Glutamatergic neuron (in vitro differentiated cells): ENCODE measurements at places on chromosomes 16 and 17. TPM values are rescaled to one million over a fixed set of nuclear protein-coding genes. Genes with fewer than 3 reads are reported as not detected.

The LPO gene
- not detected for total RNA-seq

The MED13 gene
- total RNA-seq: 130 TPM

The RPS2 gene
- total RNA-seq: 1,772 TPM

The PRSS27 gene
- total RNA-seq: 10.8 TPM

The NBR1 gene
- total RNA-seq: 51.8 TPM

DNA sequence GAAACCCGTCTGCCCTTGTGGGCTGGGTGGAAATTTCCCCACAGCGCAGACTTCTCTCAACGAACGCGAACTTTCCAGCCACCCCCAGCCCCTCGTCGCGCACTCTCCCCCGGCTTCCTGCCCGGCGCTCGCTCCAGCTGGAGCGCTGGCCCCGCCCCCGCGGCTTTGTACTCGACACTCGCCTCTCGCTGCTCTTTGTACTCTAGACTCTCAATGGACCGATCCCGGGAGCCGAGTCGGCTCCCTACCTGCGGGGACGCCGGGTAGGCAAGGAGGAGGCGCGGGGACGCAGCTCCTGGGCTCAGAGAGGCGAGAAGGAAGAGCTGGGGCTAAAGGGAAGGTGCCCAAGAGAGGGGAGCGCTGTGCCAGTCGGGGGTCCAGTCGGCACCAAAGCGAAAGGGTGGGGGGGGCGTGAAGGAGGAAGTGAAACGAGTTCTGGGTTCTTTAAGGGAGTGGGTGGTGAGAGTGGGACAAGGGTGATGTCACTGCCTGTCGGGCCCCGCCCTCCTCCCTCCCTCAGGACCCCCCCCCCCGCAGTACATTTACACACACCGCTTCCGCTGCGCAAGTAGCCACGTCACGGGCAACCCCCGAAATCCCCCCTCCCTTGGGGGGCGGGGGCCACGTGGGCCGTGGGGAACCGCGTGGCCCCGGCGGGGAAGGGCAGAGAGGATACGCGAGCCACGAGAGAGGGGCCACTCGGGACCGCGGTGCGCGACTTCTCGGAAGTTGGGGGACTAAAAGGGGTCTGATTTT is 9.7 kb downstream of the KDM6B start:
- peak; percentile 77 for DNase-seq

DNA sequence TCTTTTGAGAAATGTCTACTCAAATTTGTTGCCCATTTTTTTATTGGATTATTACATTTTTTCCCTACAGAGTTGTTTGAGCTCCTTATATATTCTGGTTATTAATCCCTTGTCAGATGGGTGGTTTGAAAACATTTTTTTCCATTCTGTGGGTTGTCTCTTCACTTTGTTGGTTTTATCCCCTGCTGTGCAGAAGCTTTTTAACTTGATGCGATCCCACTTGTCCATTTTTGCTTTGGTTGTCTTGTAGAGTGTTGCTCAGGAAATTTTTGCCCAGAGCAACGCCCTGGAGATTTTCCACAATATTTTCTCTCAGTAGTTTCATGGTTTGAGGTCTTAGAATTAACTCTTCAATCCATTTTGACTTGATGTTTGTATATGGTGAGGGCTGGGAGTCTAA is 592.8 kb upstream of the GOT2 start:
- no peak for DNase-seq

- no peak for DNase-seq
Observed at GRCh38 chr17:17150448-17150800, 55.7 kb downstream of the PLD6 start.

- DNase-seq: no peak
Observed at GRCh38 chr16:82782715-82783251, 156.0 kb downstream of the CDH13 start.

- DNase-seq: no peak
Observed at GRCh38 chr16:86843812-86844211, 265.5 kb downstream of the FOXL1 start.

DNA sequence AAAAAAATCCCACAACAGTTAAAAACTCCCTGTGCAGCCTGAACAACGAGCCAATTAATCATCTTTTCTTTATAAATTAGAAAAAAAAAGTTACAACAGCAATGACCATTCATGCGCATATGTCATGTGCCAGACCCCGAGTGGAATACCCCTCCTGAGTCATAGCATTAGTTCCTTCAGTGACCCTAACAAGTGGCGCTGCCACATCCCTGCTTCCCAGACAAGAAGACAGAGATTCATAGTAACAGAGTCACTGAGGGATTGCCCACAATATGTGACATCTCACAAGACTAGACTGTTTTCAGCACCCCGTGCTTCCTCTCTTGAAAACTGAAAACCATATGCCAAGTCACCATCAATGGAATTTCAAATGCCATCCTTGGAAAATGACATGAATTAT is 7.9 kb downstream of the UMOD start:
- DNase-seq: no peak

GRCh38 chr16:21952040-21952792 is 945 bp upstream of the UQCRC2 start:
- peak; percentile 67 for DNase-seq

- peak; percentile 82 for DNase-seq
Observed at GRCh38 chr17:27381007-27381501, 75.2 kb upstream of the KSR1 start.

GRCh38 chr16:86611525-86611855 is 33.1 kb downstream of the FOXL1 start:
- no peak for DNase-seq

- DNase-seq: no peak
Observed at GRCh38 chr16:84068783-84069462, 26.3 kb upstream of the SLC38A8 start.

DNA sequence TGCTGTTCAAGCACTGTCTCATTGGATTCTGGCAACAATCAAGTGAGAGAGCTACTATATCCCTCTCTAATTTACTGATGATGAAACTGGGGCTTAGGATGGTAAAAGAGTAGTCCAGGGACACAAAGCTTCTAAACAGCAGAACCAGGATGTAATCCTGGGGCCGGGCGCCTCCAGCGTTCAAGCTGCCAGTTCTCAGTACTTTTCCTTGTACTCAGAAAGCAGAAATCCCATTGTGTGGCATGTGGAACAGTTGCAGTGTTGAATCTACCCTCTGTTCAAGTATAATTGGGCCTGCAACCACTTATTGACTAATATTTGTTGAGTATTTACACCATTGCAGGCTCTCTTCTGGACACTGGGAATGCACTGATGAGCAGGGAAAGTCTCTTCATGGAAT is 14.5 kb upstream of the CDH13 start:
- no peak for DNase-seq

DNA sequence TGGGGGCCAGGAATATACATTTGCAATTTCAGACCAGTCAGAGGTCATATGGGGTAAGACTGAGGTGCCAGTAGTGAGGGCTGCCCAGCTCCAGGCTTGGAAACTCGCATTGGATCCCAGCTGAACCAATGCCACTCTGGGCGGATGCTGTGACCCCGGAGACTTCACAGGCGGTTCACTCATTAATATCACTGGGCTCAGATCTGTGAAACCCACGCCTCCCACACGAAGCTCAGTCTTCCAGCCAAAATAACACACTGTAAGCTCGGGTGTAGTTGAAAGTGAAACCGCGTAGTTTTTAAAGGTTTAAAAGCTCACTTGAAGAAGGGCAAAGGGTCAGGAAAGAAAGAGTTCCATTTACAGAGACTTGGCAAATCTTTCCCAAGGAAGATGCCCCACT is 254.8 kb downstream of the FOXL1 start:
- no peak for DNase-seq

GRCh38 chr16:2511128-2511800 is 2.5 kb upstream of the ATP6V0C start:
- no peak for DNase-seq
